Stimulated activated CD4-positive, alpha-beta T cell treated with anti-CD3 and anti-CD28 coated beads, Interleukin-2, amount 100 ng/mL, for 48 hours (primary cell): ENCODE measurements at places on chromosomes 5 and 9.

- no peak for DNase-seq
Observed at GRCh38 chr5:4145511-4145910, 549.9 kb downstream of the IRX1 start.

GRCh38 chr5:178145965-178146820 is 7.5 kb downstream of the NHP2 start:
- DNase-seq, result peak; percentile 60

- no peak for DNase-seq
Observed at GRCh38 chr9:27469550-27469949, 54.5 kb upstream of the IFNK start.

GRCh38 chr9:34777666-34778065 is 67.7 kb upstream of the CCL21 start:
- DNase-seq, result no peak

DNA sequence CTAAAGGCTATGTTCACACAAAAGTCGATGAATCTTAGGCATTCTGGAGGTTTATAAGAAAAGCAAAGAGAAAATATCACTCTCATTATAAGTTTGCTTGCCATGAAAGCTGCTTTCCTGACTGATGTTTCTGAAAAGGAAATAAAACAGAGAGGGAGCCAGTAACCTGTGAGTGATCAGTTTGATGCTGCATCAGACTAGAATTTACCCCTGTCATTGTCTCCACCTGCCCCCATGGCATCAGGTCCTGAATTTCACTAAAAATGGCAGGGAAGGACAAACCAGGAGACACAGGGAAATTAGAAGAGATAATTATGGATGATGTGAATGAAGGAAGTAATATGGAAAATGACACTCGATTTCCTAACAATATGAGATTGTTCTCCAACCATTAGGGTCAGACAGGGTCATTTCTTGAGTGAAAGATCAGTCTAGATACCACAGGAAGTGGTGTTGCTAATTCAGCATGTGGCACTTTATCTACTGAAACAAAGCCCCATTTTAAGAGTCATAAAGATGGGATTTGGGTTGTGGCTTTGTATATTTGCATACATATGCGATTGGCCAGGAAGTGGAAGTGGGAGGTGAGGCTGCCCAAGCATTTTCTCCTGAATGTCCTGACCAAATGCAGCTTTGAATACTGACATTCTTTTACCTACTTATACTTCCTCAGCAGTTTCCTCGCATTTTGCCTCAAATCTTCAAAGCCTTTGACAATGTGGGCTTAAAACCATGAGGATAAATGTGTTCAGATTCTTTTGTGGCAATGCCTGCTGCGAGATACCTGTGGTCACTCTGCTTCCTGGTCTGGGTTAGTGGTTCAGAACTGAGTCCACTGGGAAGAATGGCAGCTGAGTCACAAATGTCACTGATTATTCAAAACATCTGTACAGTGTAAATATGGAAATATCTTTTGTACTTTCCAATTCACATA is 29.7 kb downstream of the MEGF10 start:
- DNase-seq, result no peak
